ENCODE measurements at places on chromosomes 5 and 9.

DNA sequence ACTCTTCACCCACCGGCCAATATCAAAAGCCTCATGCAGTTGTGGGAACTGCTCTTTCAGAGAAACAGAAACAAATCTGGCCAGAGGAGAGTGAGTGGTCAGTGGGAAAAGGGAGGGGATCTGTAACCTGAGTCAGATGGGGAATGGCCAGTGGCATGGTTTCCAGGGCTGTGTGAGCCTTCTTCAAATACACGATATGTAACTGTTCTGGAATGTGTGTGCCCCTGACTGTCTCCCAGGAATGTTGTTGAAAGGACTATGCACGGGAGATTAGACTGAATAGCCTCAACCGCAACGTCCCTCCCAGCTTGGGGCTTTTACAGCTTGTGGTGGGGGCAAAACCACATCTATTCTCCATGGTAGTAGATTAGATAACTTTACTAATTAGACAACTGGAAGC lies 60.8 kb downstream of the SH3TC2 start:
- peak; percentile 19 for DNase-seq

GRCh38 chr9:137088121-137088520 lies 1.3 kb downstream of the MAN1B1 start:
- DNase-seq, result no peak

- no peak for DNase-seq
These were observed 57.7 kb downstream of the AK8 start for GRCh38 chr9:132820169-132820944.

DNA sequence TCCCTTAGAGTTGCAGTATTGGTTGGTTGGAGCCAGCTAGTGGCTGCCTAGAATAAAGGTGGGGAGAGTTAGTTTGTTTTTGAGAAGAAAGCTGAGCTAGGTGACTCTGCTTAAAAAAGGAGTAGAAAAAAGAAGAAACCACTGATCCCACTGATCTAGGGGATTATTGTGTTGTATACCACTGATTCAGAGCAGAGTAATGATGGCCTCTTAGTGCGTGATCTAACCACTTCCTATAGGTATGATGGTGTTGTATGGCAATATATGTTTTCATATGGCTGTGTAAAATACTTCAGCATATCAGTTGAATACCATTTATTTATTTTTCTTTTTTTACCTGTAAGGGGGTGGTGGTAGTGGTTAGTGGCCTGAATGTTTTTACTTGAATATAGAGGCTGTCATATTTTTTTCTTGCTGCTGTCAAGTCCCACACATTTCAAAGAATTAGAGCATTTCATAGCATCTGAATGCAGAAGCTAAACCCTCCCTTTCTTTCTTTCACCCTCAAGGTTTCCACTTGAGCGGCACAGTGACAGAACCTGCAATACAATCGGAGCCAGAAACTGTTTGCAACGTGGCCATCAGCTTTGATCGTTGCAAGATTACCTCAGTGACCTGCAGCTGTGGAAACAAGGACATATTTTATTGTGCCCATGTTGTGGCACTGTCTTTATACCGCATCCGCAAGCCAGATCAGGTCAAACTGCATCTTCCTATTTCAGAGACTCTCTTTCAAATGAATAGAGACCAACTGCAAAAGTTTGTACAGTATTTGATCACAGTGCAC lies 140.3 kb downstream of the ZSWIM6 start:
- no peak for DNase-seq

- DNase-seq, result no peak
These were observed 113.0 kb downstream of the PAM start for GRCh38 chr5:102867992-102868662.

- no peak for DNase-seq
These were observed 1.7 kb upstream of the TCOF1 start for GRCh38 chr5:150355791-150356190.

- DNase-seq, result no peak
These were observed 6.1 kb upstream of the TNIP1 start for GRCh38 chr5:151086905-151087360.

DNA sequence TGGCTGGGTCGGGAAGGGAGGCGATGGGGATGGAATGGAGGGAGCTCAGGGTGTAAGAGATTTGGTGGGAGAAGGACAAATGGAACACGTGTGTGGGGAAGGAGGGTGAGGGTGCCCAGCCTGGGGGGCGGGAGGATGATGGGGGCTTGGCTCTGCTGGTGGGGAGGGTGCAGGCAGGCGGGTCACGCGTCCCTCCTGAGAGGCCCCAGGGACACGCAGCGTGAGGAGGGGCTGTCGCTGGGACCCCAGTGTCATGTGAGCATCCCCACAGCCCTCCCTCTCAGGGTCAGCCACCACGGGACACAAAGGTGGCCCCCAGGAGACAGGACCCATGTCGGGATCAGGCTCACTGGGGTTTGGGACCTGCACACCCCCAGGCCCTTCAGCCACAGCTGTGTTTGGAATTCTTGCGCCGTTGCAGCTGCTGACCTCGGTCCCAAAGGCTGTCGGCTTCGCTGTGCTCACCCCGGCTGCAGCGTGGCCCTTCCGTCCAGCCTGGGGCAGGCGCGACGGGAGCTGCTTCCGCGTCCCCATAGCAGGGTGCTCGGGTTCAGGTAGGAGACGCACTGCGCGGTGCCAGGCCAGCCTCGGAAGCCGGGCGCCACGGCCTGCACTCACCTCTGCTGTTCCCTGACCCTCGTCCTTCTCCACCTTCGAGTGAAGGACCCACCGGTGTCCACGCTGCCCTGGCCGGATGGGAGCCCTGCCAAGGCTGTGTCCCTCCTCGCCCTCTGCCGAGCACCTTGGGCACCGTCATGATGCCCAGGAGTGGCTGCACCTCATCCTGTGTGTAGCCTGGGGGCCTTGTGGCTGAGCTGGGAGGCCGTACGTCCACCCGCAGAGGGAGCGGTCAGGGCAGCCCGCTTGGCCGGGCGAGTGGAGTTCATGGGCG lies 5.4 kb downstream of the SLC6A19 start:
- DNase-seq, result no peak

DNA sequence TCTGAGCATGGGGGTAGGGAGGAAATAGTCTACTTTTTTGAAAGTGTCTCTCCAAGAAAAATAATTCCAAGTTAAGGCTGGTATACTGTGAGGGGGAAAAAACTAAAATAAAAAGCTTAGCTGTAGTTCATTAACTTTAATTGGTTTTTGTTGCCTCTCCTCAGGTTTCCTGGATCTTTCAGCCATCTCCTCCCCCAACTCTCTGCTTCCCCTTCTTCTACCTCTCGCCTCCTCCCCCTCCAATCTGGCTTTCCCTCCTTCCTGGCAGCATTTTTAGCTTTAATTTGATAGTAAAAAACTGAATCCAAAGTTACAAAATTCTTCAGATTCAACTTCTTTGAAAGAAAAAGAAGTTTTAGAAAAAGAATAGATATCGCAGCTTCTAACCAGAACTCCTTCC lies 462.6 kb downstream of the CETN3 start:
- DNase-seq, result no peak

DNA sequence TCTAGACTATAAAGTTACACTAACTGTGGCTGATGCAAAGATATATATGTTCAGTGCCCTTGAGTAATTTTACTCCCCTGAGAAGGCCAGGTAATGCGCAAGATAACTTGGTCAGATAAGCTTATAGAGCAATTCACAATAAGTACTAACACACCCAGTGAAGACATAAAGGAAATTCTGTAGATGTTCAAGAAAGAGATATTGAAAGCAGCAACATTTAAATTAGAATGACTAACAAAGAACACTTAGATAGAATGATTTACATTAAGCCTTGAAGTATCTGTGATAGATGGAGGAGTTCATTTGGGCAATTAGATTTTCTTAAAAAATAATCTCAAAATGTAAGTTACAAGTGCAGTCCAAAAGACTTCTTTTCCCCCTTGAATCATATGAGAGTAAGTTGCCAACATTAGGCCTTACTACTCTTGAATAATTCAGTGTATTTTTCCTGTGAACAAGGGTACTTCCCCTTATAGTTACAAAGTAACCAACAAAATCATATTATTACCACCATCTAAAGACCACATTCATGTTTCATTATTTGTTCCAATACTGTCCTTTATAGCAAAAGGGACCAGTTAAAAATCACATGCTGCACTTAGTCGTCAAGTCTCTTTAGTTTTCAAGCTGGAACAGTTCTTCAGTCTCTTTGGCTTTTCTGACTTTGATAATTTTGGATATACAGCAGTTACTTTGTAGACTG lies 44.4 kb upstream of the ELOVL7 start:
- DNase-seq, result no peak

- DNase-seq, result no peak
These were observed 20.0 kb downstream of the SLC30A5 start for GRCh38 chr5:69113851-69114250.

- no peak for DNase-seq
These were observed 249.0 kb upstream of the ADRA1B start for GRCh38 chr5:159667286-159667685.

DNA sequence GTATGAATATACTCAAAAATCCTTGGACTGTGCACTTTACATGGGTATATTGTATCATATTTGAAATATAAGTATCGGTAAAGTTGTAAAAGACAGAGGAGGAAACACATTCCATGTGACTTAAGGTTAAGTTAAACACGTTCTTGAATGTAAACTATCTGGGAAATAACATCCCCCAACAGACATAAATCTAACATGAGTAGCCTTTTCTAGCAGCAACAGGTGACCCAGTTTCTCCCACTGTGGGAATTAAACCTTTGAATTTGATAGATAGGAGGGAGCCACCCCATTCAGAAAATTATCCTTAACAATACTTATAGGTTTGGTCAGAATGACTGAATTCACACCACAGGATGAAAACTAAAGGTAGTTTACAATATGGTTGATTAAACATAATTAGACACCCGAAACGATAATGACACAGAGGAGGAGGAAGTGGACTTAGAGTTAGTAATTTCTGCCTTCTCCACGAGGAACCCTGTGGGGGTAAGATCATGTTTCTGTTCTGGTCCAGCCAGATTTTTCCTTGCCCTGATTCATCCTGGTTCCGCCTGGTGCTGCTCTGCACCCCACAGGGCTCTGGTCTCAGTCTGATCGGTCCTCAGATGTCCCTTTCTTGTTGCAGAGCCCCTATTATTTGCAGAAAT lies 84.6 kb upstream of the DNAH5 start:
- DNase-seq, result no peak

DNA sequence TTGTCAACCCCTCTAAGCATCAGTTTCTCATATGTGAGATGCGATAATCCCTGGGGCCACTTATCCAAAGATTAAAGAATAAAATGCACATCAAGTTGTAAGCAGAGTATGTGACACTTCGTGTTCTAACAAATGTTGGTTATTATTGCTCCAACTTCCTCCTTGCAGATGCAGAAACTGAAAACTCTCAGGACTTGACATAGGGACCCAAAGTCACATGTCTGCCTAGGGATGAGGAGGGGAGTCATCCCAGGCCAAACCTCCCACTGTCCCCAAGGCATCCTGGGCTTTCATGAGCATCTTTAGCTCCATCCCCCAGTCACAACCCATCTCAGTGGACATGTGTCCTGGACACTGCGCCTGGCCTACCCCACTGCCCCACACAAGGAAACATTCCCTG lies 27.5 kb upstream of the SYK start:
- no peak for DNase-seq

- DNase-seq, result no peak
These were observed 142.9 kb downstream of the ATPSCKMT start for GRCh38 chr5:10106806-10107205.

- DNase-seq, result no peak
These were observed 69.3 kb downstream of the IARS1 start for GRCh38 chr9:92224177-92224576.

DNA sequence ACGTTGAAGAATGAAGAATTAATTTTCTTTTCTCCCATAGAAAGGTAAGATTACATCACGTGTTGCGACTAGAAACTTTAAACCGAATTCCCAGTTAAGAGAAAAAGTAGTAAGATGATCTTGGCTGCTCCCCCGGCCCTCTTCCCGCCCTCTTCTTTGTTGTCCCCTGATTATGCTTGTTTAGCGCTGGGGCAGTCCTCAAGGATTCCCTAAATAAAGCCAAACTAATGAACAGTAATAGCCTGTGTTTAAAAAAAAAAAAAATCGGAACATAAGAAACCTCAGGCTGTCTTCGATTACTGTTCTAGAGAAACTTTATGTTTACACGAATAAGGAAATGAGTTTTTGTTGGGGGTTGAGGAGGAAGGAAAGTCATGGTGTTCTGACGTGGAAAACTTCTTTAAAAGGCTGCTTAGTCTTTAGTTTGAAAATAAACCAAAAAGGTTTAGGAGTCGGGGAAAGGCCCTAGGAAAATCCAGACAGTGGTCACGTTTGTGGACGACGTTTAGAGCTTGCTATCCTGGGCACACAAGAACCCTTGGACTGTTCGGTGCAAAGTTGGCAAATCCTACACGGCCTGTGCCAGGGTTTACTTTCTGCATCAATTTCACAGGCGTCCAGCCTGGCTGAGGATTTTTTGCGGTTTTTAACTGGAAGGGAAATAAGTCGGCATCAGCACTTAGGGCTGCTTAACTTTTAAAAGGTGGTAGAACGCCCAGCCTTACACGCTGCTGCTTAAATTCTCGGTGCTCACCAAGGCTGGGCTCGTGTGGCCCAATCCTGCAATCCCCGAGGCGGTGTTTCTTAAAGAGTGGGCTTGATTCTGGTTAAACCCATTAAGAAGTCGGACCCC lies 1.1 kb upstream of the MAT2B start:
- DNase-seq, result peak; percentile 46

DNA sequence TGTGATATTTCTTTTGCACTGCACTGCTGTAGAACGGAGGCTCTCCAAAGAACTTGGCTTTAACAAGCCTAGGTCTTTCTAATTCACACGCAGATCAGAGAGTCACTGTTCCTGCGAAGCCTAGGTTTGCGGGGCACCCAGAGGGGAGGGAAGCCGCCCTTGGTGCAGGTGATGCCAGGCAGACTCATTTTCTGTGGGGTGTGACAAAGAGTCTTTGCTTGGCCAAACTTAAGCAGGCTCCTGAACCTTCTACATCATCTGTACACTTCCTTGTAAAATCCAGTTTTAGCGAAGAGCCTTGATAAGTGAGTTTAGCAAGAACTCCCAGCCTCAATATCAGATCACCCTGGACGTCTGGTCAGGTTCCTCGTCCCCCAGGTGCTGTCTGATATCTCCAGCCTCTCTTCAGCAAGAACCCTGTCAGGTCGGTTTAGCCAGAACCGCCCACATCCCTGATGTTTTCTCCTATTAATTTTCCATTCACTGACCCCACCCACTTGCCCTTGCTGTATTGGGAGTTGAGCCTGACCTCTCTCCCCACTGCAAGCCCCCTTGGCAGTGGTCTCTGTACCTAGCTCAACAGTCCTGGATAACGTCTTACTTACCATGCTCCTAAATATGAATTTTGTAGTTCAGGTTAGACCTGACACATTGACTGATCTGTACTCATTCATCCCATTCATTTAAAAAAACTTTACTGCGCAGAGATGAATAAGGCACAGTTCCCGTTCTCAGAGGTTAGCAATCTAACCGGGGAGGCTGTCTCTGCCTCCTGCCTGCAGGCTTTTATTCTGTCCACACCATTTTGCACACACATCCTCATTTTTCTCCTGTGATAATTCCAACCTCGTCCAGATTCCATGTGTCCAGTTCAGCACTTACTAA lies 880 bp upstream of the UBAC1 start:
- no peak for DNase-seq

- DNase-seq, result no peak
These were observed 84.4 kb upstream of the SPIN1 start for GRCh38 chr9:88303721-88304451.

GRCh38 chr5:34715711-34716110 lies 59.6 kb downstream of the RAI14 start:
- no peak for DNase-seq

- DNase-seq, result peak; percentile 10
These were observed 92.7 kb upstream of the CKMT2 start for GRCh38 chr5:81140441-81140840.
